NCI-H187 (cell line): ENCODE measurements at places on chromosomes 12 and 14.

- no peak for DNase-seq
These were observed 15.0 kb upstream of the PSMA6 start for GRCh38 chr14:35277179-35277578.

GRCh38 chr14:88299865-88300530 is 23.1 kb downstream of the KCNK10 start:
- DNase-seq: no peak

- DNase-seq: no peak
These were observed 7.5 kb downstream of the C14orf180 start for GRCh38 chr14:104586832-104587620.

DNA sequence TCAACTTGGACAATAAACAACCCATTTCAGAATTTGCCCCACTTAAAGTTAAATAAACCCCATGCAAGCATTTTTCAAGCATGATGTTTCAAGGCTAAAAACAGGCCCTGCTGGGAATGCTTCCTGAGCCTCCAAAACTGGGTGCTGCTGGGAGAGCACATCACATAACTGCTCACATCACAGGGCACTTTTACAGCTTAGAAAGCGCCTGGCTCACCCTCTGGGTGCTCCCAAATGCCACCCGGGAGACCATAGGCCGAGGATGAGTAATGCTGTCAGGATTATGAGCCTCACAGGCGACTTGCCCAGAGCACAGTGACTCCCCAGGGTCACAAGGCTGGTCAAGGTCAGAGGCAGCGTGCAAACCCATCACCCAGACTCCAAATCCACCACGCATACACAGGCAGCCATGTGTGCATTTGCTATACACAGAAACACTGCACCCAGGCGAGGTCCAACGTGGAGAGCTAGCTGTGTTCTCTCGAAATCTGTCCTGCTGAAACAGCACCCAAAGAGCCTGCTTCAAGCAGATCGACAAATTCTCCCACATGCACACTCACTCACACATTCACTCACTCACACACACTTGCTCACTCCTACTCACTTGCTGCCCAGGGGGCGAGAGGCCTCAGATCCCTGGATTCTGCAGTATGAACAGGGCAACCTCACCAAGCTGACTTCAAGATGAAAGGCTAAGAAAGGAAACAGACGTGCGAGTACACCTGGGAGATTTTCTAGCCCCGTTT is 58.7 kb downstream of the ITPK1 start:
- DNase-seq: no peak

DNA sequence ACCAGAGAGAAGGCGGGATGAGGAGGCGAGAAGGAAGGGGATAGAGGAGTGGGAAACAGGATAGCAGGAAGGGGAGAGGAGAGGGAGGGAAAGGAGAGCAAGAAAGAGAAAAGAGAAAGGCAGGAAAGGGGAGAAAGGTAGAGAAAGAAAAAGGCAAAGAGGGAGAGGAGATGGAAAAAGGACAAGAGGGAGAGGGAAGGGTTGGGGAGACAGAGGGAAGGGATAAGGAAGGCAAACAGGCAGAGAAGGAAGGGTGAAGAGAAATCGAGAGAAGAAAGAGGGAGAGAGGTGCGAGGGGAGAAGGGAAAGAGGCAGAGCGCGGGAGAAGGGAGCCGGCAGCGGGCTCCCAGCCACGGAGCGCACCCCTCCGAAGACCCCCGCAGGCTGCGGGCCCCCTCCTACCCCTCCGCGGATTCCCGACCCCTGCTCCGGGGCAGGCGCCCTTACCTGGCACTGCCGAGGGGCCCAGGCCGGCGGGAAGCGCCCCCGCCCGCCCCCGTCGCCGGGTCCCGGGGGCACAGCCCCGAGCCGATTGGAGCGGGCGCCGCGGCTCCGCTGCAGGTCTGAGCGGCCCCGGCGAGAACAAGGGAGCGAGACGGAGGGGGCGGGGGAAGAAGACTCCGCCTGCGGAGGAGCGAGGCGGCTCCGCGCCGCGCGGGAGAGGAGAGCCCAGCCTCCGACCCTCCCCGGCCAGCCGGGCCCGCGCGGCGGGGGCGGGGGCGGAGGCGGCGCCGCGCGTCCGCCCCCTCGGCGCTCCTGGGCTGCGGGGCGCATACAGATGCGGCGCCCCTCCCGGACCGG is at the start of gene CDH24:
TSS of gene CDH24 (minus strand) at position 565 of the 801 bp plus-strand sequence. CDS start 1,787 bp downstream, outside the sequence.
- DNase-seq: no peak

DNA sequence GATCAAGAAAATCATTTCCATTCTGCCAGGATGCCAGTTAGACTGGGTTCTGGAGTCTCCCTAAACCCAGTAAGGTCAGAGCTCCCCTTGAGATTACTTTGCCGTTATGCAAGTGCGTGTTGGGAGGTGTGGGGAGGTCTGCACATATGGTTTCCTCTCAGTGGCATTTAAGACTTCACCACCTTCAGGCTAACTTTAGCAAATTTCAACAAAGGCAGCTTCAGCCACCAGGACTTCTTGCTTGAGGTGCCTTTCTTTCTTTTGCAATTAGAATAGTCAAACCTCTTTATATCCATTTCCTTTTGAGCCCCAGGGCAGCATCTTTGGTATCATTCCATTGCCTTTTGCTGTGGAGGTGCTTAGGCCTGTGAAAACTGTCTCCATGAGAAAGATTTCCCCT is 117.2 kb upstream of the CCND2 start:
- no peak for DNase-seq
